ENCODE measurements at places on chromosomes 6 and 20.

- no peak for DNase-seq
These were observed 58.0 kb downstream of the CD2AP start for GRCh38 chr6:47535316-47536225.

GRCh38 chr20:49925901-49926454, 10.2 kb upstream of the RNF114 start:
- no peak for DNase-seq

- no peak for DNase-seq
These were observed 204.0 kb upstream of the MOCS1 start for GRCh38 chr6:40138273-40138720.

DNA sequence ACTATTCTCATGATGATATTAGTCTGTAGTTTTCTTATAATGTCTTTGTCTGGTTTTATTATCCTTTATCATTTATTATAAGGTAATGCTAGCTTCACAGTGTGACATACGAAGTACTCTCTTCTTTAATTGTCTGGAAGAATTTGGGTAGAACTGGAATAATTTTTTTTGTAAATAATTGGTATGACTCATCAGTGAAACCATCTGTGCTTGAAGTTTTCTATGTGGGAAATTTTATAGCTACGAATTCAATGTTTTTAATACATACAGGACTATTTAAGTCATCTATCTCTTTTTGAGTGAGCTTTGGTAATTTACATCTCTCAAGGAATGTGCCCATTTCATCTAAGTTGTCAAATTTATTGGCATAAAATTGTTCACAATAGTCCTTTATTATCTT, 86.3 kb downstream of the SOD2 start:
- DNase-seq, result no peak

GRCh38 chr6:36402481-36402880, 15.0 kb upstream of the ETV7 start:
- DNase-seq, result no peak
